Natural killer cell (primary cell): ENCODE measurements at places on chromosomes 2 and 18. TPM values are rescaled to one million over a fixed set of nuclear protein-coding genes. Genes with fewer than 3 reads are reported as not detected.
A peak's percentile ranks its signal among the peaks of the same experiment; 100 is the strongest.

- DNase-seq: no peak
- no peaks in the 10 kb centered on the region for H3K27me3 ChIP-seq
- H3K27ac ChIP-seq: no peak overlapping the region
Measured at GRCh38 chr2:50922506-50922905, 109.4 kb downstream of the NRXN1 start.

- H3K27ac ChIP-seq: no peak overlapping the region
- H3K4me3 ChIP-seq: no peak overlapping the region
- H3K36me3 ChIP-seq: no peaks in the 10 kb centered on the region
Measured at GRCh38 chr18:41666231-41666630, 288.8 kb upstream of the PIK3C3 start.

GRCh38 chr18:61921621-61922235 lies 28.9 kb upstream of the RNF152 start:
- no peak overlapping the region for H3K4me3 ChIP-seq
- H3K27ac ChIP-seq: no peak overlapping the region
- DNase-seq: no peak
- no peaks in the 10 kb centered on the region for H3K27me3 ChIP-seq
- H3K36me3 ChIP-seq: no peaks in the 10 kb centered on the region
- H3K4me1 ChIP-seq: no peaks in the 10 kb centered on the region

DNA sequence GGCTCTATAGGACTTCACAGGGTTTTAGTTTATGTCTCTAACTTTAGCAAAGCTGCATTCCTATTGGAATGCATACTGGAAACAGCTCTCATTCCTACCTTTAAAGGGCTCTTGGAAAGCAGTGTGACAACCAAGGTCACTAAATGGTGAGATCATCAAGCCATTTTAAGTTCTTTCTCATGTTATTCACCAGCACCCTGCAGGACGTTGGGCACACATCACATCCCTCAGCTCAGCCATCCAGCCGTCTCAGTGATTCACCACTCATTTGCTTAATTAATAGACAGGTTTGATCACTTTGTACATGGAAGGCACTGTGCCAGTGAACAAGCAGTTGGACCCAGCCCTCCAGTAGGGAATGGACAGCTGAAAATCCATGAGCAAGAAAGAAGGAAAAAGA lies 32.2 kb upstream of the RBM44 start:
- peaks cover 2% of the 10 kb centered on the region for H3K4me1 ChIP-seq
- peaks cover 38% of the 10 kb centered on the region for H3K36me3 ChIP-seq
- no peak for DNase-seq
- H3K27me3 ChIP-seq: no peaks in the 10 kb centered on the region
- no peak overlapping the region for H3K4me3 ChIP-seq

- no peak for DNase-seq
- no peak overlapping the region for H3K27ac ChIP-seq
- H3K4me3 ChIP-seq: no peak overlapping the region
- H3K4me1 ChIP-seq: no peaks in the 10 kb centered on the region
- no peaks in the 10 kb centered on the region for H3K27me3 ChIP-seq
Measured at GRCh38 chr2:23273786-23274185, 111.2 kb upstream of the KLHL29 start.

GRCh38 chr2:201257381-201257955 lies 2.9 kb upstream of the CASP8 start:
- H3K27ac ChIP-seq: peak overlapping the region; percentile 98
- peak overlapping the region; percentile 42 for H3K4me3 ChIP-seq
- no peaks in the 10 kb centered on the region for H3K27me3 ChIP-seq
- H3K36me3 ChIP-seq: no peaks in the 10 kb centered on the region

DNA sequence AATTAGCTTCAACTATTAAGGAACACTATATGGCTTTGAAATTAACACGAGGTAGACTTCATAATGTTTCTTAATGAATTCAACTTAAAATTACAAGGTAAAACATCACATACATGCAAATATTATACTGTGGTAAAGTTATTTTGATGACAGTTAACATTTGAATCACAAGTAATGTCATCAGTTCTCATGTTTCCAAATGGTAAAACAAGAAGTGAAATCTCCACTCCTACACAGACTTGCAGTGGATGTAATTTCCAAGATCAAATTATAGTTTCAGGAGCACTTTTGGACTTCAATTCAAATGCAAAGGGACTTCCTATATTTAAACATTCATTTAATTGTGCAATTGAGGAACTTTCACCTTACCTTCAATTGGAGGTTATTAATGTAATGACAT lies 39.1 kb downstream of the C18orf54 start:
- no peaks in the 10 kb centered on the region for H3K27me3 ChIP-seq
- H3K4me1 ChIP-seq: no peaks in the 10 kb centered on the region
- no peak for DNase-seq
- no peaks in the 10 kb centered on the region for H3K36me3 ChIP-seq

DNA sequence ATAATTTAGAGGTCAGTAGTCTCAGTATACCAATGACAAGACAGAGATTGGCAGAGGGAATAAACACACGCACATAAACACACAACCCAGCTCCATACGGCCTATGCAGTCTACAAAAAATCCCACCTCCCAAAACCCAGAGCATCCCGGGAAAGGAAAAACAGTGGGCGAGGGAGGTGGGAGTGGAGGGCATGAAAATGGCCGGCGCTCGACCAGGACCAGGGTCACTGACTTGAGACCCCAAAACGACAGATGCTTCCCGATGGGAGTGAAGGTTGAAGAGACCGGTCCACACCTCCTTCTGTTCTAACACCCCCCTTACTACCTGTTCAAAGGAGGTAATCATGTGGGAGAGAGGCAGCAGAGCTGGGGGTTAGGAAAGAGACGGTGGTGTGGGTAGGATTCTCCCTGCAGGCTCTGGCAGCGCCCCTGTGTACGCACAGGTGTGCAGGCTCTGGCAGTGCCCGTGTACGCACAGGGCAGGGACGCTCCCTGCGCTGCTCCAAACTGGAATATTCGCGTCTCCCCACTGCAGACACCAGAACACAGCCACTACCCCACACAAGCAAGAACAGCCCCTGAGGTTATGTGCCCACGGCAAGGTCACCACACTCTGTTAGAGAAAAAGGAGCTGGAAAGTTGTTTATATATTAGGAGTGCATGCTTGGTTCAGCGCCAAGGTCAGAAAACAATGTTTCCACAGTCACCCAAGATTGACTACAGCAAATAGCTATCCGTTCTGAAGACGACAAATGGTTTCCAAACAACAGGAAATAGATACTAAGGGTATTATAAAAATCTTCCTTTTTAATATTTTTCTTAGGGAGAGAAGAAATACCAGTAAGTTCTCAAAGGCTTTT lies 67.9 kb downstream of the EIPR1 start:
- no peak overlapping the region for H3K4me3 ChIP-seq
- peaks cover 20% of the 10 kb centered on the region for H3K4me1 ChIP-seq
- H3K27me3 ChIP-seq: no peaks in the 10 kb centered on the region
- H3K36me3 ChIP-seq: no peaks in the 10 kb centered on the region
- no peak overlapping the region for H3K27ac ChIP-seq
- DNase-seq: no peak

DNA sequence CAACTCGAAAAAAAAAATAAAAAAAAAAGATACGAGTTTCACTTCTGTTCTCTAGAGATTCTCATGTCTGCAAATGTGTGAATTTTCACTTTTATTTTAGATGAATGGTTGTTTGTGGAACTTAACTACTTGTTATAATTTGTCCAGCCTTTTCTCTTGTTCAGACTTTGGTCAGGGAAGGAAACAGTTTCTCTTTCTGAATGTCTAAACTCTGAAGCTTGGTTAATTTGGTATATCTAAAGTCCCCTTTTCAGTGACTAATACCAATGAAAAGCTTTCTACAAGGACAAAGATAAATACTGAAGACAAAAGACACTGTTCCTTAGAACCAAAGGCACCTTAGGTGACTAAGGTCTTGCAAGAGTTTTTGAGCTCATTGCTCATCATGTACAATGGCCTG lies 144.4 kb upstream of the PIEZO2 start:
- no peaks in the 10 kb centered on the region for H3K27me3 ChIP-seq
- no peak overlapping the region for H3K4me3 ChIP-seq
- H3K4me1 ChIP-seq: no peaks in the 10 kb centered on the region
- no peak for DNase-seq

DNA sequence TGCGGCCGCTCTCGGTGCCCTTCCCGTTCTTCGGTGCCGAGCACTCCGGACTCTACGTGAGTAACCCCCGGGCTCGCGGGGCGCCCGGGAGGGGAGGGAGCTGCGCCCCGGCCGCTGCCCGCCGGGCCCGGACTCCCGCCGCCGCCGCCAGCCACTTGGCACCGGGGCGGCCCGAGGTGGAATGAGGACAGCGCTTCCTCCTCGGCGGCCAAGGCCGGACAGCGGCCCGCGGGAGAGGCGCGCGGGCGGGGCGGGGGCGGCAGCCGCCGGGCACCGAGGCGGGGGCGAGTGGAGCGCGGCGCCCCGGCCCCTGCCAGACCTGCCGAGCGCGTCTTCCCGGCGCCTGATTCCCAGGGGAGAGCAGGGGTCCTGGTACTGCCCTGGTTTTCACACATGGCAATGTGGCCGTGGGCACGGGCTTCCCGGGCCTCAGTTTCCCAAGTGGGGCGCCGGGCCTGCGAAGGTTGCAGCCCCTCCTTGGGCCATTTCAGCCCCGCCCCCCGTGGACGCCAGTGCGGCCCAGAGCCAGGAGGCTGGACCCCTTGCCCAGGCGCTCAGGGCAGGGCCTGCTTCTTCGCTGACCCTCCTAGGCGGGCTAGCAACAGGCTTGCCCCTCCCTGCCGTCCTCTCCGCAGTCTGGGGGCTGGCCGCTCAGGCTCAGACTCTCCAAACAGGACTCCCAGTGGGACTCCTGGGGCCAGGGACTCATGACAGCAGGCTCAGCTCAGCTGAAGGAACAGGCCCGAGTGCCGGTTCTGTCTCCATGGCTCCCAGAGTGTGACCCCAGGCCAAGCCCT lies 775 bp downstream of the SNED1 start:
- H3K4me1 ChIP-seq: peaks cover 7% of the 10 kb centered on the region
- no peaks in the 10 kb centered on the region for H3K36me3 ChIP-seq
- no peak for DNase-seq
- peaks cover 6% of the 10 kb centered on the region for H3K27me3 ChIP-seq

- H3K27me3 ChIP-seq: no peaks in the 10 kb centered on the region
- no peak for DNase-seq
Measured at GRCh38 chr2:111662771-111663470, 221.1 kb downstream of the ANAPC1 start.

DNA sequence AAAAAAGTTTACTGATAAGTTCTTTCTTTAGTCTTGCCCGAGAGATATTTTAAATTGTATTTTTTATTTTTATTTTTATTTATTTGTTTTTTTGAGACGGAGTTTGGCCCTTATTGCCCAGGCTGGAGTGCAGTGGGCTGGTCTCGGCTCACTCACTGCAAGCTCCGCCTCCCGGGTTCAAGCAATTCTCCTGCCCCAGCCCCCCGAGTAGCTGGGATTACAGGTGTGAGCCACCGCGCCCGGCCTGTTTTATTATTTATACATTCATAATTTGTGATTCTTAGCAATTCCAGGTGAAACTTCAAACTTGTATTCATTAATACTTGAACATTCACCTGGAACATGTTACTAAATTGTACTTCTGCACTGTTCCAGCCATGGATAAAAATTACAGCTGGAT lies 2.9 kb downstream of the CREB1 start:
- H3K4me1 ChIP-seq: peaks cover 44% of the 10 kb centered on the region
- DNase-seq: no peak
- peak overlapping the region; percentile 92 for H3K27ac ChIP-seq
- H3K4me3 ChIP-seq: no peak overlapping the region
- H3K27me3 ChIP-seq: no peaks in the 10 kb centered on the region

DNA sequence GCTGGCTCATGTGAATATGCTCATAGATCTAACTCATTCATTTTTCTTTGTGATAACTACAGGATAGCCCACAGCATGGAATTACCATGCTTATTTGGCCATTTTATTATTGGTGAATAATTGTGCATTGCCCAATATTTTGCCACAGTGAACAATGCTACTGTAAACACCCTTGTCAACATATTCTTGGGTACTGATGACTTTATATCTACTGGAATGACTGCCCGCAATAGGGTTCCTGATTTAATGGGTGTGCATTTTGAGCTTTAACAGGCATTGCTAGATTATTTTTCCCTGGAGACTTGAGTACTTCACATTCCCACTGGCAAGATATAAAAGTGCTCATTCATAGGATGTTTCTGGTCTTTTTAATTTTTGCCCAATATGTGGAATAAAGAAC lies 42.7 kb upstream of the EVA1A start:
- H3K36me3 ChIP-seq: no peaks in the 10 kb centered on the region
- H3K27ac ChIP-seq: no peak overlapping the region
- peaks cover 8% of the 10 kb centered on the region for H3K27me3 ChIP-seq
- no peak overlapping the region for H3K4me3 ChIP-seq
- DNase-seq: no peak

DNA sequence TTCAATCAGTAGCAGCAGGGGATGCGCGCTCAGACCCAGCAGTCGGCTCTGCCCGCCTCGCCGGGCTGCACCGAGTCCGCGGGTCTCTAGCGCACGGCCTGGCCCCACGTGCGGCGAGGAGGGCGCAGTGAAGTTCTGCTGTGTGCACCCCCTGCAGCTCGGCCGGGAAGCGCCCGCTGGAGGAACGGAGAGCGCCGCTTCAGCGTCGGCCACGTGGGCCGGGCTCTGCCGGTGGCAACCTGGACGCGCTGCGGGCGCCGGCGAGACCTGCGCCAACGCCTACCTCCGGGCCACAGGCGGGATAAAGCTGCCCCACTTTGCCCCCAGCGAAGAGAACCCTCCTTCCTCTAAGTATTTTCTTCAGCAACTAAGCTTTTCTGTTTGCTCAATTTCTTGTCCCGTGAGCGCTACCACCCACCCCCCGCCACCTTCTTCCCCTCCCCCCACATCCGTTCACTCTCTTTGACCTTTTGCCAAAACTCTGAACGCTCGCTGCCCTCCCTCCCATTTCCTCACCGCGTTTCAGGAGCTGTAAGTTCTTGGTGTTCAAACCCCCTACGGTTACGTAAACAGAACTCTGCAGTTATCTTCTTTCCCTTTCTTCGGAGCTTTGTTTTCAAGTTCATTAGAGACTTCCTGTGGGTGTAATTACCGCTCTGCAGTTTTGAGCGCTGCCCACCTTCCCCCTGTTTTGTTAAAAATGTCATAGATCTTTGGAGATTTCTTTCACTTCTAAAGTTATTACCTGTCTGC lies 42.6 kb upstream of the EDAR start:
- peak; percentile 37 for DNase-seq
- no peaks in the 10 kb centered on the region for H3K27me3 ChIP-seq
- H3K27ac ChIP-seq: peak overlapping the region; percentile 54
- H3K4me3 ChIP-seq: peak overlapping the region; percentile 35
- H3K4me1 ChIP-seq: peaks cover 27% of the 10 kb centered on the region

DNA sequence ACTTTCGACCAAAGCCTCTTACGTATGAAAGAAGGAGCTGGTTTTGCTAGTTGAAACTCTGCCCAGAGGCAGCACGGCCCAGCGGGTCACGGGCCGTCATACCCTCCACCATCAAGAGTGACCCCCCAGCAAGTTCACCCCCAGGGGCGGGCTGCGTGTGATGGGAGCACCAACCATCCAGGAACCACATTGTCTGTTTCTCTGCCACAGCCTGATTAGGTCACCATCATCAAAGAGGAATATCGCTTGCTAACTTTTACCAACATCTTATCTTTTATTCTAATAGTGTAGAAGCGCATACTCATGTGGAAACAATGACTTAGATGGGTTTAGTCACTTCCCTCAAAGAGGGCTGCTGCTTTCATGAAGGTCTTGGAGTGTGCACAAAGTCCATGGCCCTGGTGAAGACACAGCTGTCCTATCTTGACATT lies 116.6 kb upstream of the SMIM21 start:
- DNase-seq: no peak
- H3K4me3 ChIP-seq: no peak overlapping the region
- H3K27ac ChIP-seq: no peak overlapping the region
- H3K4me1 ChIP-seq: no peaks in the 10 kb centered on the region
- peaks cover 5% of the 10 kb centered on the region for H3K27me3 ChIP-seq

POTEC gene
- not detected for total RNA-seq

TYW5 gene
- total RNA-seq: 15.9 TPM

NT5C1B gene
- total RNA-seq: not detected
